Mammary epithelial cell (primary cell): ENCODE measurements at places on chromosomes 7 and 10. TPM values are rescaled to one million over a fixed set of nuclear protein-coding genes. Genes with fewer than 3 reads are reported as not detected.

The IPMK gene
- total RNA-seq: 8.7 TPM

The CRHR2 gene
- total RNA-seq: not detected

The MET gene
- 112 and 183 TPM in 2 replicates for total RNA-seq

The STAG3 gene
- 1.7 and 2.7 TPM in 2 replicates for total RNA-seq

The CDK6 gene
- 171 TPM for total RNA-seq

The OR13A1 gene
- not detected for total RNA-seq

The WNT8B gene
- not detected in 2 replicates for total RNA-seq

The INSIG1 gene
- 71.7 TPM for total RNA-seq

The ENKUR gene
- 0.24 TPM in 1 of 2 replicates, not detected in the other for total RNA-seq

The TMEM120A gene
- total RNA-seq: 27.6 and 30.3 TPM in 2 replicates
